CD4-positive, alpha-beta T cell treated with Interleukin-2 at 100 ng/mL for 4 hours (primary cell): ENCODE measurements at places on chromosomes 4 and X.

GRCh38 chr4:183118141-183118540, 19.1 kb downstream of the WWC2 start:
- DNase-seq: no peak

GRCh38 chrX:77427611-77428010, 19.6 kb upstream of the FGF16 start:
- DNase-seq: no peak

- no peak for DNase-seq
These were observed 13.6 kb downstream of the GASK1B start for GRCh38 chr4:158159054-158159717.

DNA sequence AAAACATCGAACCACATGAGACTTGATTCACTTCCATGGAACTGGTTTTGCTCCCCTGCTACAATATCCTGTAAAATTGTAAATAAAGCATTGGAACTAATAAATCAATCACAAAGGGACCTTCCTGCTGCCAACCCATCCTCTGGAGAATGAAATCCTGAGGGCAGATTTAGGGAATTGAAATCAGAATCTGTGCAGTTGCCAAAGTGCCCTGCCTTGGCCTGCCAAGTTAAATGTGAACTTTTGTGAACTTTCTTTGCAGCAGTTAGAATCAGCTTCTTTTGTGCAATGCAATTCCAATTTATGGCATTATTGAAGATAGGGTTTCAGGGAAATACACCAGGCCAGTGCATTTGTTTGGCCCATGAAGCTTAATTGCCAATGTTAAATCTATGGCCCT, 263.1 kb downstream of the PTTG2 start:
- DNase-seq: no peak

GRCh38 chr4:85656759-85657505, 182.0 kb downstream of the ARHGAP24 start:
- no peak for DNase-seq

GRCh38 chr4:6208416-6208815, 8.1 kb upstream of the JAKMIP1 start:
- DNase-seq: no peak

- no peak for DNase-seq
These were observed 52.8 kb upstream of the CBR4 start for GRCh38 chr4:169062897-169063244.

- DNase-seq: no peak
These were observed 154.8 kb upstream of the SLIT2 start for GRCh38 chr4:20096911-20097310.

DNA sequence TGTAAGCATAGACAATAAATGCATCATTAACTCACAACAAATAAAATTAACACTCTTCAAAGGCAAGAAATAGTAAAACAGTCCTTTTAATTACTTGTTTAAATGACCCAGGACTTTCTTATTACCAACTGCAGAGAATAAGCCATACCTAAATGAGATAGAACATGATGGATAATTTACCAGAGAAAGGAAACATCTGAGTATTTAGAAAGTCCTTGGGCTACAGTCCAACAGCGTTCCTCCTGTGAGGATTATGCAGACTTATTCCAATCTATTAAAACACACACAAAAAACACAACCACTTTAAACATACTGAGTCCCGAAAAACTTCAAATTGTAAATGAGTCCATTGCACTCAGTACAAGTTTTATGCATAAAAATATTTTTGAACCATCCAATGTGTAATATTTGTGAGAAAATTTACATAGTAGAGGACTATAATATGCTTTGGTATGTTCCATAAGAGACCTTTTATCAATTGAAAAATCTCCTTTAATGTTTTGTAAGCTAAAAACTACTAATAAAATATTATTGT, 129.2 kb downstream of the NR3C2 start:
- no peak for DNase-seq

GRCh38 chrX:102950908-102951866, 14.1 kb downstream of the RAB40AL start:
- DNase-seq: peak; percentile 47

DNA sequence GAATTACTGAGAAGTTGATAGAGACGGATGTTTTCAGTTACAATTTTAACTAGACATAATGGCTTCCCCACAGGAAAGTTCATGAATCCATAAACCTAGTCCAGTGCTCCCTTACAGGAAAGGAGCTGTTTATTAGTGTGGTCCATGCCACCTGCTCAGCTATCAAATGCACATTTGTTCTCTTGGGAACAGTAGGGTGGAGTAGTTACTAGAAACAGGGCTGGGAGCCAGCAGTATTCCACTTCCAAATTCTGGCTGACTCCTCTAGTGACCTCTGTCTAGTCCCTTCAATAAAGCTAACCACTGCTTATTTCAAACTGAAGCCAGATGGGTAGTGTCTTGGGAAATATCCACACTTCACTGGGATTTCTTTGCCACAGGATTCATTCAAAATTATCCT, 88.4 kb upstream of the TLL1 start:
- no peak for DNase-seq

GRCh38 chr4:90071289-90072235, 55.6 kb upstream of the CCSER1 start:
- no peak for DNase-seq

GRCh38 chrX:153967536-153968224, 3.9 kb downstream of the HCFC1 start:
- DNase-seq: peak; percentile 41

- no peak for DNase-seq
These were observed 40.0 kb upstream of the SMARCA5 start for GRCh38 chr4:143473334-143474126.

DNA sequence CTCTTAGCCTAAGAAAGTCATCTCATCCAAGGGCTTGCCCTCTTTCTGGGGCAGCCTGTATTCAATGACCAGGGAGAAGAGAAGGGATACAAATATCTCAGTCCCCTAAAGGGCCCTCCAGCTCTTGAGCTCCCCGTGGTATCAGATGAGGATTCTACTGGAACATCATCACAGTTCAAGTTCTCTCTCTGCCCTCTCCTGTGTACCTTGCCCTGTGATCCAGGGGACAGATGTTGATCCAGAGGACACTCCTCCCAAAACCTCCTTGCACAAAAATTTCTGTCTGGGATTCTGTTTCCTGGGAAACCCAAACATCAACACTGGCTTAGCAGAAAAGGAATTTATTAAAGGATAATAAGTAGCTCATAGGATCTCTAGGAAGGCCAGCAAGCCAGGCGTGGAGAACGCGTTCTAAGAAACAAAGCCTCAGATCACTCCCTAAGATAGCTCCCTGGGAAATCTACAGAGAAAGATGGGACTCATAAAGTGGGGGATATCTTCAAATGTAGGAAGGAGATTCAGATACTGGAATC, 296.3 kb upstream of the KLF3 start:
- DNase-seq: no peak
